ENCODE measurements at places on chromosomes 1 and 21.

DNA sequence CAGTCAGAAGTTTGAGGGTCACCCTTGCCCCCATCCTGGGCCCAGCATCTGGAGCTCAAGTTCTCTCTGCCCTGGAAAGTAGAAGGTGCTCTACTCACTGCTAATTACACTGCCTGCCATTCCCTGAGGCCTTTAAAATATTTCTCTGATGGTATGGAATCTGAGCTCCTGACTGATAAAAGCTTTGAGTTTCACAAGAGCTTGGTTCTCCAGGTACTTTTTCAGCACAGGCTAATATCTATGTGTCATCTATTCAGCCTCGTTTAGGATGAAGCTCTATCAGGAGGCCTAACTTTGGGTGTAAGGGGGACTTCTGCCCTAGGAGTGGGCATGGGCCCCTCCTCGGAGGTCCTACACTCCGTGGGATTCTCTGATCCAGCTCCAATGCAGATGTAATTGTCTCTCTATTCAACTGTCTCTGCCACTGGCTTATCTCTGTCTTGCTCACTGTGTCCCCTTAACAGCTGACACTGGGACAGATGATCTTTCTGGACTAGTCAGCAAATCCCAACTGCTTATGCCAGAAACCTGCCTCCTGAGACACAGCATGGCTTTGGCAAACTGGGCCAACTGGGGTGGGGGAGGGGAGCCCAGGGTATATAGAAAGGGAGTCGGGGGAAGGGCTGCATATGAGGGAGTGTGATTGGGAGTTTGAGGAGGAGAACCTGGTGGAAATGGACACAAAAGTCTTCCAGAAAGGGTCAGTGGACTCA lies 104.2 kb upstream of the GADD45A start:
- no peak for DNase-seq

DNA sequence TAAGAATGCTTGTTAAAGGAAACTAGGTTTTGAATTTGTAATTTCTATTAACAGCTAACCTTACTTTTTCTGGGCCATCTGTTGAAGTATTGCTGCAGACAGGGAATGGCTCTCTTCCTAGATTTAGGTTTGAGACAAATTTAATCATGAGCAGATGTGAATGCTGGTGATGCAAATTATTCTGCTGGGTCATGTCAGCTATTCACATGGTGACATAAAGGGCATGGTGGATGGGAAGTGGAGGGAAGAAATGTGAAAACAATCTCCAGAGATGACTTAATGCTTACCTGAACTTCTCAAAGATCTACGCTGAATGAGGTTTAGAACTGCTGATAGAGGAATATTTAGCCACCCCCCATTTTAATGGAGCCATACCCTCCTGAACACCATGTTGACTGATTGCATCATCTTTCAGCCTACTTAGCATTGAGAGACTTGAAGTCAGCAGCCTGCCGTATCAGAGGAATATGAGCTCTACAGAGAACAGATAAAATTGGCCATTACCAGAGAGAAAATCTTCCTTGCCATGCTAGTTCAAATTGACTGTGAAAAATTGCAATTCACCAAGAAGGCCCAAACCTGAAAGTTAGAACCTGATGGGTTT lies 138.8 kb downstream of the HHAT start:
- no peak for DNase-seq

- DNase-seq: no peak
Measured at GRCh38 chr21:37195059-37195458, 72.1 kb downstream of the VPS26C start.

- DNase-seq: no peak
Measured at GRCh38 chr1:172088256-172088655, 247.0 kb downstream of the DNM3 start.

DNA sequence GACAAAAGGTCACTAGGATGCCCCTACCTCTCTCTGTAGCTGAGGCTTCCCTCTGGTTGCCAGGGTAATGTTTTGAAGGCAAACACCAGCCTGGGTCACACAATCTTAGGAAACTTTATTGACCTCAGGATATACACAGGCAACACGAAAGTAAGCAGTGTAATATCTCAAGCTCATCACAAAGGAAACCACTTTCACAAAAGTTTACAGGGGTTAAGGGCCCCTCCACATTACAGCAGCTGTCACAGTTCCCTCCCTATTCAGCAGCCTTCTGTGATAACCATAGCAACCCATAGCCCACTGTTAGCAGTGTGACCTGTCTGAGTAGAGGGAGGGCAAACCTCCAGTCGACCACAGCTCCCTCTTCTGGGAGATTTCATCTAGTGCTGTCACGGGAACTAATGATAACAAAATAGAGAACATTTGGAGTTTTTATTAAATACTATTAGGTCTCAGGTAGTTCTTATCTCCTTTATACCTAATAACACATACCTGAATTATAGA lies 149.8 kb downstream of the PTPRC start:
- peak; percentile 8 for DNase-seq

GRCh38 chr21:27480841-27481261 lies 514.0 kb upstream of the ADAMTS5 start:
- DNase-seq: no peak

GRCh38 chr1:37692834-37693175 lies 489 bp downstream of the CDCA8 start:
- DNase-seq: no peak

DNA sequence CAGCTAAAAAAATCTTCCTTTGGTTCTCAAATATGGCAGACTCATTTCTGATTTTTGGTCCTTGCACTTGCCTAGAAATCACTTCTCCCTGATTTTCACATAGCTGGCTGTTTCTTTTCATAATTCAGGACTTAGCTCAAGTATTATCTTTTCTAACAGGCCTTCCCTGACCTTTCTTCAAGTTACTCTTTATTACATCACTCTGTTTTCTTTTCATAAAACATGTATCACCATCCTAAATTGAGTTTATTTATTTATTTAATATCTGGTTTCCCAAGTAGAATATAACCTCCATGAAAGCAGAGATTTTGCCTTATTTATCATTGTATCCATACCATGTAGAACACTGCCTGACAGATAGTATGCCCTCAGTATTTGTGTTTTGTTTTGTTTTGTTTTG lies 18.2 kb upstream of the GNG5 start:
- DNase-seq: no peak

- no peak for DNase-seq
Measured at GRCh38 chr1:9960011-9960410, 16.7 kb downstream of the NMNAT1 start.

- no peak for DNase-seq
Measured at GRCh38 chr1:42453386-42453785, 2.4 kb downstream of the ZMYND12 start.

GRCh38 chr1:58741678-58742553 lies 41.9 kb downstream of the JUN start:
- no peak for DNase-seq

DNA sequence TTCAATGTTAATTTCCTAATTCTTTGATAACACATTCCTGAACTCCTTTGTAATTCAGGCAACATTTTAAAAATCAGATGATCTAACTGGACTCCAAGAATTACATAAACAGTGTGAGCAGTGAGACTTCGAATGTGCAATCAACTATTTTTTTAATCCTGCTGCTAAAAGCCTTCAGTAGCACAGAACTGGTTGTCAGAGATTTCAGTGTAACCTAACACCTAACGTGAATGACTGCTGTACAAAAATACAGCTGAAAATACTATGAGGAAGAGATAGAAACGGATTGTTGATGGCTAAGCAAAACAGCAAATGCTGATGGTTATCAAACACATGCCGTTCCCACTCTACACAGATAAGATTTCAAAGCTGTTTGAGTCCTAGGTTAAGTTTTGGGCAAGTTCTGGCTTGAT lies 46.1 kb downstream of the APP start:
- DNase-seq: no peak

- no peak for DNase-seq
Measured at GRCh38 chr1:241440904-241441303, 78.7 kb downstream of the FH start.

- no peak for DNase-seq
Measured at GRCh38 chr1:245859493-245860114, 647.5 kb downstream of the SMYD3 start.

DNA sequence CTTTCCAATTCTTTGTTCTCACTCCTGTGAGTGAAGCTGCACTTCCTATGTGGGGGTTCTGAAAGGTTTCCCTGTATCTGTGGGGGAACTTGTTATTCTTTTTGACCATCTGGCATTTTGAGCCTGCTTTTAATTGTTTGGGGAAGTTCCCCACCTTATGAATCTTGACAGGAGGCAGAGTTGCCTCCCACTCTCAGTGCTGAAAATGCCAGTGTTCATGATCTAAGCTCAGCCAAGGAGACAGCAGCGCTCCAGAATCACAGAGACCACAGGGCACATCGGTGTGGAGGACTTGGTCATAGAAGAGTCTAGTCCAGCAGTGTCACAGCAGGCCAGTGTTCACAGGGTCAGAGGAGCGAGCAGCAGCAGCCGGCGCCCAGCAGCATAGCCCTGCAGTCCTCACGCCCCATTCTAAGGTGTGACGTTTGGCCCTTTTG lies 63.8 kb upstream of the PRDX6 start:
- no peak for DNase-seq

DNA sequence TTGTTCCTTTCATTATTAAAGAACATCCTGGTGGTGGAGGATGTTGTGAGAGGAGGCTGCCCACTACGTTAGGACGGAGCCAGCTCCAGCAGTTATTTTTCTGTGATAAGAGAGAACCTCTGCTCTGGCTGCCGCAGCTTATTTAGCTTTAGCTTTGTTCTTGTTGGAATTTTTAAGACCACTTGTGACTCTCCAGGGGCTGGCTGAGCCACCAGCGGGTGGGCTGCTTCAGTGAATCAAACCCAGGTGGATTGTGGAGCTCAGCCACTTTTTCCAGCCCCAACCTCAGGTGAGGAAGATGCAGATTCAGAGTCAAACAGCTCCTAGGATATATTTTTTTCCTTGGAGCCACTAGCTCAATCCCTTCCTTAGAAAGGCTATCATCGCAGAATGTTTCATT lies 83.1 kb upstream of the CTTNBP2NL start:
- DNase-seq: no peak

DNA sequence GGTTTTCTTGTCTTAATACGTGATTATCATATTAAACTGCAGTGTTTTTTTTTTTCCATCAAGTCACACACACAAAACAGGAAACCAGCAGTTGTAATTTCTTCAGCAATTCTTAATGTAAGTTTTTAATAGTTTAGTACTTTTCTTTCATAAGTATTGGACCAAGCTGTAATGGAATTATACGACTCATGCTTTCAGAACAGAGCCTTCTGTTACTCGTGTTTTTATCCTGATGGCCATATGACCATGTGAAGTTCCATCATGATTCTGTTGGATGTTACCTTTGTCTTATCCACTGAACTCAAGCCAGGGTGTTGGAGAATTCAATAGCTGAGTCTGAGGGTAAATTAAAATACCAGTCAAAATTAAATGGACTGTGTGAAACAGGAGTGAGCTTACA lies 72.0 kb upstream of the S1PR1 start:
- no peak for DNase-seq

DNA sequence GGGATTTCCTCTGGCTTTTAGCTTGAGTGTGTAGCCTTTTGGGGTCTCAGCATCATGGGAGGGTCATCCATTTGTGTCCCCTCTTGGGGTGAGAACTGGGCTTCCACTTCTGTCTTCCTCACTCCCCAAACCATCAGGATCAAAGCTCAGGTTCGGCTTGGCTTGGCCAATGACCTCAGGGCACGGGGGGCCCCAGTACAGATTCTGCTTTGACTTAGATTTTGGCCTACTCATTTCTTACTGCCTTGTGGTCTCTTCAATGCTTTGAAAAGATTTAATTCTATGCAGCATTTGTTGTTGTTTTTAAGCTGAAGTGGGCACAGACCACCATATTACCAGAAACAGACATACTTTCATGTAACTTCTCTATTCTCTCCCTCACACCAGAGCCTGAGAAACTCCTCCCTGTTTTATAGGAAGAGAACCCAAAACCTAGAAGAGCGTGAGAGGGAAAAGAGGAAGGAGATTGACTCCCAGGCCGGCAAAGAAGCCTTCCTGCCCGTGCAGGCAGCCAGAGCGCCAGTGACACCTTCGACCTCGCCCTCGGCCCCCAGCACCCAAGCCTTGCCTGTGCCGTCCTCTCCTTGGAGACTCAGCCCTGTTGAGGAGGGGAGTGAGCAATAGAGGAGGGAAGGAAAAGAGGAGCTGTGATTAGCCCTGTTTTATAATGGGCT lies 1.9 kb upstream of the S100A3 start:
- no peak for DNase-seq

- DNase-seq: no peak
Measured at GRCh38 chr21:27391990-27392389, 425.1 kb upstream of the ADAMTS5 start.

- no peak for DNase-seq
Measured at GRCh38 chr1:24442764-24443163, 27.2 kb downstream of the NIPAL3 start.
